ENCODE measurements at places on chromosomes 4 and X.

GRCh38 chr4:27210956-27211355 is 350.3 kb downstream of the STIM2 start:
- DNase-seq: no peak

DNA sequence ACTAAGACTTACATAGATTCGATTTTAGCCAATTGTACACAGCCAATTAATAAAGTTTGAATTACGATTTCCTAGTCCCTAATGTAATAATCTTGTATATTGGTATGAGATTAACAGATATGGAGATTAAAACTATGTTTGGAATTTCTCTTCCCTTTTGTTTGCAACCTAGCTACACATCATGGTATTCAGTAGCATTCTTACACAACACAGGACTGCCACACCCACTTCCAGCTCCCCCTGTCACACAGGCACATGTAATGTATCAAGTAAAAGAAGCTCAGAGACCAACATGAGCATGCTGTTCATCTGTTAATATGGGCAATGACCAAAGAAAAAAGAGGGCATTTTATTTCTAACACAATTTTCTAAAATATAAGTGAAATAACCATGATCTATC is 12.8 kb downstream of the SLC6A14 start:
- DNase-seq: no peak

GRCh38 chr4:38157592-38157991 is 197.4 kb downstream of the PTTG2 start:
- DNase-seq: no peak

DNA sequence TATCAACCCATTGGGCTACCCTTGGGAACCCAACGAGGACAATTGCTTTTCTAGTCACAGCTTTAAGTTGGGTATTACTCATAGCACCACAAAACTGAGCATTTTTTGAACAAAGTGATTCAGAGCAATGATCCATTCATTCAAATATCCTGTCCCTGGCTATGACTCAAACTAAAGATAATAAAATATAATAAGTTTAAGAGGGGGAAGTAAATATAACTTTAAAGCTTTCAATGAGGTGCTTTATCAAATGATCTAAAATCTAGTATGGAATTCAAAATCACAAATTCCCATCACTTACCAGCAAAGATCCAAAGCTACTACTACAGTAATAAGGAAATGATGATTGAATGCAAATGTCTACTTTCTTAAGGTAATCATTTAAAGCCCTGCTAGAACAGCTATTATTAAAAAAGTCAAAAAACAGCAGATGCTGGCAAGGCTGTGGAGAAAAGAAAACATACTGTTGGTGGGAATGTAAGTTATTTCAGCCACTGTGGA is 39.8 kb upstream of the S100G start:
- no peak for DNase-seq

- DNase-seq: no peak
Measured at GRCh38 chr4:169184236-169184635, 86.5 kb downstream of the SH3RF1 start.

DNA sequence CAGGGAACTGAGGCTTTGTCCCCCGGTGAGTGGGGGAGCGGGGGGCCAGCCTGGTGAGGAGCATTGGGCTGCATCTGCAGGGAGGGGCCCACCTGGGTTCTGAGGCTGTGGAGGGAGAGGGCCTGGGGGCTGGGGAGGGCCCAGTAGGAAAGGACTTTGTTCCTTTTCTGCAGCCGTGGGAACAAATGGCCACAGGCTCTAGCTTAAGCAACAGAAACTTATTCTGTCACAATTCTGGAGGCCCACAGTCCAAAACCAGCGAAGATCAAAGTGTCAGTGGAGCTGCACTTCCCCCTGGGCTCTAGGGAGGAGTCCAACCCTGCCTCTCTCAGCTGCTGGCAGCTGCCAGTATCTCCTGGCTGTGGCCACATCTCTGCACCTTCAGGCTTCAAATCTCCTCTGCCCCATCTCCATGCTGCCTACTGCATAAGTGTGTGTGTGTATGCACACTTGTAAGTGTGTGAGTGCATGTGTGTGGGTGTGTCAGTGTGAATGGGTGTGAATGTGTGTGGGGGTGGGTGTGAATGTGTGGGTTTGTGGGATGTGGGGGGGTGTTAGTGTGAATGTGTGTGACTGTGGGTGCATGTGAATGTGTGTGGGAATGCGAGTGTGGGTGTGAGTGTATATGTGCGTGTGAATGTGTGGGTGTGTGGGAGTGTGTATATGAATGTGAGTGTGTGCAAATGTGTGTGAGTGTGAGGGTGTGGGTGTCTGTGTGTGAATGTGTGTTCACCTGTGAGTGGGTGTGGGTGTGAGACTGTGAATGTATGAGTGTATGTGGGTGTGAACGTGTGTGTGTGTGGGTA is 204.5 kb upstream of the PSAPL1 start:
- no peak for DNase-seq

DNA sequence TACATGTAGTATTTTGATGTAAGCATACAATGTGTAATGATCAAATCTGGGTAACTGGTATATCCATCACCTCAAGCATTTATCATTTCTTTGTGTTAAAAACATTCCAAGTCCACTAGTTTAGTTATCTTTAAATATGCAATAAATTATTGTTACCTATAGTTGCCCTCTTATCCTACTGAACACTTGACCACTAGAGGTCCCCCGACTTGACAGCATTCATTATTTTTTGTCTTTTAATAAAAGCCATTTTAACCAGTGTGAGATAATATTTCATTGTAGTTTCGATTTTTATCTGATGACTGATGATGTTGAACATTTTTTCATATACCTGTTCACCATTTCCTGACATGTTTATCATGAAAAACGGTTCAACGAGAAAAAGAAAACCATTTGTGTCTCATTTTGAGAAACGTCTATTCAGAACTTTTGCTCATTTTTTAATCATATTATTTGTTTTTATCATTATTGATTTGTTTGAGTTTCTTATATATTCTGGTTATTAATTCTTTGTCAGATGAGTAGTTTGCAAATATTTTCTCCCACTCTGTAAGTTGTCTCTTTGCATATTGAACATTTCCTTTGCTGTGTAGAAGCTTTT is 199.0 kb upstream of the CXXC4 start:
- no peak for DNase-seq

DNA sequence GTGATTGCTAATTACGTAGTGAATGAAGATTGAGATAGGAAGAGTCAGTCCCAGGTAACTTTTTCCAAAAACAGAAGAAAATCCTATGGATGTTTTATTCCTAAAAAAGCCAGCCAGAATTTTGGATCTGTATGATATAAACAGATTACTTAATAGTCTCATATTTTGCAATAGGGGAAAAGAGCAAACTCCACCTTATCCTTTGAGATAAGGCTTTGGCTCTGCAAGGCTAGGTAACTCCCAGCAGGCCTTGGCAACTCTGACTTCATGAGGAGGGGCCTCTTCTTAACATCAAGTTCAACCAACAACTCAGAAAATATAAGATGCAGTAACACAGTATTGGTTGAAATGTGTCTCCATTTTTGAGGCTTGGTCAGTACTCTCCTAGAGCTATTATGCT is 98.7 kb upstream of the SLC4A4 start:
- DNase-seq: no peak

- no peak for DNase-seq
Measured at GRCh38 chr4:36363024-36363423, 81.6 kb downstream of the DTHD1 start.

GRCh38 chr4:8030121-8030781 is 90.6 kb upstream of the AFAP1 start:
- no peak for DNase-seq

DNA sequence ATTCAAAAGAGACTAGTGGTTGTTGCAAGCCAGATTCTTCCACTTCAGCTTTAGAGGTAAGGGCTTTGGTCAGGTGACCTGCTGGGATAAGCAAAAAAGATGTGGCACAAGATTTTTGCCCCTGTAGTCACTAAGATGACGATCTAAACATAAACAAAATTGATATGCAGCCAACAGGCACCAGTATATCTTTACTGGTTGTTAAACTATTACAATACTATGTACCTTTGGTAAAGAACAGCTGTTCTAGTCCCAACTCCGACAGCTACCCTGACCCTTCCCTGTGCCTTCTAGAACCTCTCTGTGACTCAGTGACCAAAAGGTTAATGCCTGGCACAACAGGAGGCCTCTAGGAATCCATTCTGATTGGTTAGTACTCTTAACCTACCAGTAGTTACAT is 59.6 kb downstream of the MGST2 start:
- no peak for DNase-seq

DNA sequence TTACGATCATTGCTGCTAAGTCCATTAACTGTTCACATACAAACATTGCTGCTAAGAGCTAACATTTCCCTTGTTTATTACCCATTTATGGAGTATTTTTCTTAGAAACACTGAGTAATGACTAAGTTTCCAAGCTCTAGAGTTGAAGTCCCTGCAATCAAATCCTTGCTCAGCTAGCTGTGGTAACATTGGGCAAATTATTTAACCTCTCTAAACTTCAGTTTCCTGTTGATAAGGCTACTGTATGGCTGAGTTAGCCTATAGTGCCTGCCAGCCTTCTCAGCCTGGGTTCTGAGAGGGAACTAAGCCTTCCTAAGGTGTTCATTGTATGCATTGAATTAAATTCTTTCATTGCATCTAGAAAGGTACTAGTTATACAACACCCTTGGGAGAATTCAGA is 15.2 kb upstream of the SCOC start:
- no peak for DNase-seq

DNA sequence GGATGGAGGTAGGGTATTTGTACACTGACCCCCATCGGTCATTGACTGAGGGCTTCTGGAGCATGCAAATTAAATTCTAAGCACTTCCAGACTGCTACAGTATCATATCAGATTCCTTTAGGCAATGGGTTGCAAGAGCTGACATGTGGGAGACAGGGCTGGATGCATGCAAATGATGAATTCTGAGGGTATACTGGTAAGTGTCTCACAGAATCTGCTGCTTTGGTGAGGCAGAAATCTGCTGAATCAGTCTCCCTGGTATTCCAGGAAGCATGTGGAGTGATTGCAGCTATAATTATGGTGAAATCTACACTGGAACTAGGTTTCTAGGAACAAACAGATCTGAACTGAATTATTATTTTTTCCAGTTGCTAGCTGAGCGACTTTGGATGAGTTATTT is 684.9 kb upstream of the MAGEB2 start:
- no peak for DNase-seq

DNA sequence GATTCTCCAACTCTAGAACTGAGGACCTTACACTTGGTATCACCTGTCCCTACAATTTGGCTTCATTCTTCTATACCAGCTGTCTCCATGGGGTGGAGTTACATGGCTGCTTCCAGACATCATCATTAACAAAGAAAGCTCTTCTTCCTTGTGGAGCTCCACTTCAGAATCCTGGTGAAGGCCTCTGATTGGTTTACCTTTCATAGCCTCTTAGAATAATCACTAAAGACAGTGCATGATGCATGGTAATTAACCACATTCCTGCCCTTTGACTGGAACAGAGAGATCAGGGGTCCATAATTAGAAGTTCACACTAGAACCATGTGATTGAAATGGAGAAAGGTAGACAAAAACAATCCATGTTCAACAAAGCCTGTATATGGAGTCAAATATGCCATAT is 112.6 kb upstream of the ZNF827 start:
- DNase-seq: no peak

DNA sequence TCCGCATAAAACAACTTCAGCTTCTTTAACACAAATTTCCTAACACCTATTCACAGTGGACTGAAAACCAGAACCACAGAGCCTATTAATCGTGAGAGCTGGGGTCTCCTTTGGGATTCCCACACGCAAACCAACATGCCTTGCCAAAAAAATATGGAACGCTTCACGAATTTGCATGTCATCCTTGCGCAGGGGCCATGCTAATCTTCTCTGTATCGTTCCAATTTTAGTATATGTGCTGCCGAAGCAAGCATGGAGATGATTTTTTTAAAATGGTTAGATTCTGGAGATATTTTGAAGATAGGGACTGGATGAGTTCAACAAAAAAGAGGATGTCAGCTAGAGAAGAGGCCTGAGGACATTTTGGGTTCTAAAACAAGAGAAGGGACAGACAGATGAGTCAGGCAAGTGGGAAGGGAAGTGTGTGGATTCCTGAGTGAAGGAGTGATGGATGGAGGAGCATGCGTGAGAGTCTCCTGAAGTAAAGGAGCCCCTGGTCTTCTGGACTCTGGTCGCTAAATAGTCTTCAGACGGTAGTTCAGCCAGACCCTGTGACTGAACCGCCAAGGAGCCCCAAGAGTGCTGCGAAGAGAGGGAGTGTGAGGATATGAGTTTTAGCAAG is 9.5 kb upstream of the GATA1 start:
- DNase-seq: no peak

DNA sequence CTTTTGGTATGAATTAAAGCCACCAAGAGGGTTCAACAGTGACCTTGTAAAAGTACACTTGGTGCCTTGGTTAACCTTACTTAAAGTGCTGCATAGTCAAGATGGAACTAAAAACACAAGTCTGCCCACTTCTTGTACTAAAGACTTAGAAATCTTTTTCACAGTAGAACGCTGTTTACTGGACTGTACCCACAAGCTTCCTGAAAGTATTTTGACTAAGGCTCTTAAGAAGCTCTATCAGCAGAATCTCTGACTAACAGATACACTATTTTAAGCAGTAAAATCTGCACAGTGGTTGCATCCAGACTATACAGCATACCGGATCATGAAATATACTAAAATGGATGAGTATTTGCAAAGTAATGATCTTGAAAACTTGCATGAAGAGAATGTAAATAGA is 7.2 kb downstream of the RAB28 start:
- DNase-seq: no peak

- DNase-seq: no peak
Measured at GRCh38 chrX:18931972-18932371, 51.9 kb downstream of the PHKA2 start.

DNA sequence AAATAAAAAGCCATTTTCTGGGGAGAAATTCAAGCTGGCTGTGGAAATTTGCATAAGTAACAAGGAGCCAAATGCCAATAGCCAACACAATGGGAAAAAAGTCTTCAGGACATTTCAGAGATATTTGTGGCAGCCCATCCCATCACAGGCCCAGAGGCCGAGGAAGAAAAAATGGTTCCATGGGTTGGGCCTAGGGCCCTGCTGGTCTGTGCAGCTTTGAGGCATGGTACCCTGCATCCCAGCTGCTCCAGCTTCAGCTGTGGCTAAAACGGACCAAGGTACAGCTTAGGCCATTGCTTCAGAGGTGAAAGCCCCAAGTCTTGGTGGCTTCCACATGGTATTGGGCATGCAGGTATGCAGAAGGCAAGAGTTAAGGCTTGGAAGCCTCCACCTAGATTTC is 14.2 kb upstream of the IL9R start:
- no peak for DNase-seq

DNA sequence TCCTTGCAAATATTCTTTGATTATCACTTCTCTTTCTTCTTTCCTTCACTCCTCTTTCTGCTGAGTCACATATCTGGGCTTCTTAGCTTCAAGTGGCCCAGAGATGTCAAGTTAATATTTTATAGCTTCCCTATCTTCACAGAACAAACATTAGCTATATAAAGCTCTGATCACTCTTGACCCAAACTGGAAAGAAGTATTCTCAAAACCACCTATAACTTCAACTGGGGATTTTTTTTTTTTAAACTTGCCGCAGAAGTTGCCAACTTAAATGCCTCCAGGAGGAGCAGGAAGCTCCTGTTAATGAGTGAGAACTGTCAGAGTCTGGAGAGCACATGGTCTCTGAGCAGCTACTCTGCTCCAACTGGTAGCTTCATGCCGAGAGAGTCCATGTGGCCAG is 233.3 kb upstream of the EDNRA start:
- no peak for DNase-seq

GRCh38 chr4:180809439-180809838 is 1433.8 kb upstream of the TENM3 start:
- no peak for DNase-seq

Measured in activated CD8-positive, alpha-beta memory T cell treated with anti-CD3 and anti-CD28 coated beads for 1 hour (primary cell).